Epithelial cell of esophagus (primary cell): ENCODE measurements at places on chromosomes 4 and X.

- DNase-seq: peak; percentile 22
These were observed 174.0 kb downstream of the NPFFR2 start for GRCh38 chr4:72205831-72206230.

DNA sequence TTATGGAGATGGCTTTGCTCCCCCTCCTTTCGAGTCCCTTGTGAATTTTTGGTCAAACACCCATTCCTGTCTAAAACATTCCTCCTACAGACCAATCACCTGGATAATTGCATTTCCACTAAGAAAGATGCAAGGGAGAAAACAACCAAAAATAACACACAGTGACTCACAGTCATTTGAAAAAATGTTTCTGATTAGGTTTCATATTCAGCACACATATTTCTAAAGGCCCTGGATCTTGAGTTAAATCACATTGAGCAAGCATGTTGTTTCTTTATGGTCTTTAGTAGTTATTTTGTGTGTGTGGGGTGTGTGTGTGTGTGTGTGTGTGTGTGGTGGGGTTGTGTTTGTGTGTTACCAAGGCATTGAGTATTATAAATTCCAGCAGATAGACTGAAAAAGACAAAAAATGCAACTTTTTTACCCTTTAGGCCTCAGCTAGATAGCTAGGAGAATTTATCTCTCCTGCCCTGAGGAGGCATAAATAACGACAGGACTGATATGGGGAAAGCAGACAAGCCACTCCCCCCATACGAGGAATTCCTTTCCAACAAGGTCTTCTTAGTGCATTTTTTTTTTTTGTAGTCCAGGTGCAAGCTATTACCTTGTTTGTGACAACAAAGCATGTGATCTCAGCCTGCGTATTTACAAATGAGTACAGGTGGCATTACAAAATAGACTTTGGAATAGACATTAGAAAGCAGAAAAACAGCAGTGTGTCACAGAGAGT lies 265.4 kb upstream of the ADGRL3 start:
- no peak for DNase-seq

GRCh38 chr4:148749403-148749802 lies 307.2 kb upstream of the NR3C2 start:
- DNase-seq: peak; percentile 90

DNA sequence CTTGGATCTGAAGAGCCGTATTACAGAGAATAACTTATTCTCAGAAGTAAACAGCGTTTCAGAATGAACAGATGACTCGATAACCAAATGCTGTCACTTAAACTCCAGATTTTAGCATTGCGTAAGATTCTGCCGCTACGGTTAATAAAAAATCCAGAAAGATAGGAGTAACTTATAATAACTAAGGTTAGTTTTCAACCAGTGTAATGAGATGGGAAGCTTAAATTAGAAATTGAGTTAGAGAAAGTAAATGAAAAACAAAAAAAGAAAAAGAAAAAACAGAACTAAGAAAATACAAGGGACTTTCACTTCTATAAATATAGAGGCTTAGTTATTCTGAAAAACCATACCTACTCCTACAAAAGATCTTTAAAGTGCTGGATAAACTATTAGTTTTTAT lies 13.1 kb upstream of the PARM1 start:
- DNase-seq: no peak

DNA sequence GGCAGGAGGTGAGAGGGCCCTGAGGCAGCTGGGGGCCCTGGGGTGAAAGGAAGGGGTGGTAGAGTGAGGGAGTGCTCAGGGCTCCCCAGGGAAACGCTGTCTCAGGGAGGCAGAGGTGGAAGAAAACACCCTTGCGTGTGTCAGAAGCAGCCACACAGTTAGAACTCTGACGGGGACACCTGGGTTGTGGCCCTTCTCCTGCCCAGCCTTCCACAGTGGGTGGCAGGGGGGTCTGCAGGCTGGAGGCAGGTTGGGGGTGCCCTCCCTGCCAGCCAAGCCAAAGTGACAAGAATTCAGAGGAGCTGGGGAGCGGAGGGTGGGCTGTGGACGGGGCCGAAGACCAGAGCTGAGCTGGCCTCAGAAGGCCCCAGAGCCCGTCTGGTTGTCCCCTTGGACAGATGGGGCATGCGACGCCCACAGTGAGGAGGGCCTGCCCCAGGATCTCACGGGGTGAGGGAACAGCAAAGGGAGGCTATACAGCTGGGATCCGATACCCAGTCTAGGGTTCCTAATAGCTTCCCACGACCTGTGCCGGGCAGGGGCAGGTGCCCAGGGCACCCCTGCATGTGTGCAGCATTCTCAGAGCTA lies 105.2 kb upstream of the ADRA2C start:
- no peak for DNase-seq

DNA sequence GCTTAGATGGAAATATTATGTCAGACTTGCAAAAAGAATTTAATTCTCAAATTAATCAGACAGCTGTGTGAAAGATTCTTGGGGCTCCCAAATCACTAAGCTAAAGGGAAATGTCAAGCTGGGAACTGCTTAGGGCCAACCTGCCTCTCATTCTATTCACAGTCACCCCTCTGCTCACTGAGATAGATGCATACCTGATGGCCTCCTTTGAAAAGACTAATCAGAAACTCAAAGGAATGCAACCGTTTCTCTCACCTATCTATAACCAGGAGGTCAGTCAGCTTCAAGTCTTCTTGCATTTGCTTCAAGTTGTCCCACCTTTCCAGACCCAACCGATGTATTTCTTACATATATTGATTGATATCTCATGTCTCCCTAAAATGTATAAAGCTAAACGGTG lies 882.7 kb downstream of the CENPC start:
- no peak for DNase-seq

DNA sequence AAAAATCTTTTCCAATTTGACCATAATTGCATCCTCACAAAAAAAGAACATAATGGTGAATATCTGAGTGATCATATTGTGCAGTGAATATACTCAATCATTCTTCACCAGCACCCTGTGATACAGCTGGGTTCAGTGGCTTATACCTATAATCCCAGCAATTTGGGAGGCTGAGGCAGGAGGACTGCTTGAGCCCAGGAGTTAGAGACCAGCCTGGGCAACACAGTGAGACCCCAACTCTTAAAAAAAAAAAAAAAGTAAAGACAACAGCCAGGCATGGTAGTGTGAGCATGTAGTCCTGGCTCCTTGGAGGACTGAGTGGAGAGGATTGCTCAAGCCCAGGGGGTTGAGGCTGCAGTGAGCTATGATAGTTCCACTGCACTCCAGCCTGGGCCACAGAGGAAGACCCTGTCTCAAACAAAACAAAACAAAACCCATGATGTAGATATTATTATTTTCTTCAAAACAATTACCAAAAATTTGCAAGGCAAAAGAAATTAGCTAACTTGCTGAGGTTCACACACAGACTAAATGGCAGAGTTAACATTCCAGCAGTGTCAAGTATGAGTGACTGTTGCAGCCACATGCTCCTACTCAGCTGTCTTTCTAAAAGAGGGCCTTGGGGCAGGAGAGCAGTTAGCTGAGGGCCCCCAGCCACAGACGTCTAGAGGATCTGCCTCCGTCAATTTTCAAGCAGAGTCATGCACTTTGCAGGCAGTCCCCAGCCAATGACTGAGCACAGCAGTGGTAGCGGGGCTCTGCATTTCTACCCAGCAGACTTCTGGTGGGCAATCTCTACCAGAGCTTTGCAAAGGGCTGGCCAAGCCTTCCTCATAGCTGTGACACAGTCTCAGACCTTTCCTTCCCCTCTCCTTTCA lies 33.4 kb downstream of the ADGRA3 start:
- no peak for DNase-seq

DNA sequence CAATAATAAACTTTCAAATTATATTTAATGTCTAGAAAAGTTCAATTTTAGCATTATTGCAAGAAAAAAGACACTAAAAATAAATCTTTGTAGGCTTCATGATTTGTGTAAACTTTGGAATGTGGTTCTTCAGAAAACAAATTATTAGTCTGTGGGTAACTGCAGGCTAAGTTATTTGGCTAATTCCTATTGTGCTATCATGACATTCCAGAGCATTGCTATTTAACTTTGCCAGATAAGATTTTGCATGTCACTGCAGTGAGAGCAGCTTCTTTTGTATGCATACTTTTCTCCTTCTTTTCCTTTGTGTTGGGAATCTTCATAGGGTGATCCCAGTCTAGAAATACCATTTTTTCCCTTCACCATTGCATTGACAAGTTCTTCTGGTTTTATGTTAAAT lies 130.0 kb downstream of the AWAT2 start:
- no peak for DNase-seq

DNA sequence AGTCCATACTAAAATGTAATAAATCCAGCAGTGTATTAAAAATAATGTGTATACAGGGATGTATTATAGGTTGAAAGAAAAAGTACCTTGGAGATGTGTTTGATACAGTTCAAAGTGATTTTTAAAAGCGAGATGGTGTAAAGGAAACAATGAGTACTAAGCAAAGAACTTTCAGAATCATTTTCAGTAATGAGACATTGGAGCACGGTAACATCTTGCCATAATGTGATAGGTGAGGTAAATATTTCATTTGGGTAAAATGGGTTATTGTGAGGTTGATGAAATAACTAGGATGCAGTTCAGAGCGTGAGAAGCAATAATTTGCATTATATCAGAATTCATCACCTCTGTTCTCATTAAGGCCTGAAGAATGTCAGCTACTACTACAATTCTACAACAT lies 25.9 kb downstream of the EIF2S3 start:
- no peak for DNase-seq

GRCh38 chrX:16910376-16910775 lies 36.1 kb upstream of the REPS2 start:
- no peak for DNase-seq
